Renal cortical epithelial cell (primary cell): ENCODE measurements at places on chromosomes 12 and 14.
A peak's percentile ranks its signal among the peaks of the same experiment; 100 is the strongest.

DNA sequence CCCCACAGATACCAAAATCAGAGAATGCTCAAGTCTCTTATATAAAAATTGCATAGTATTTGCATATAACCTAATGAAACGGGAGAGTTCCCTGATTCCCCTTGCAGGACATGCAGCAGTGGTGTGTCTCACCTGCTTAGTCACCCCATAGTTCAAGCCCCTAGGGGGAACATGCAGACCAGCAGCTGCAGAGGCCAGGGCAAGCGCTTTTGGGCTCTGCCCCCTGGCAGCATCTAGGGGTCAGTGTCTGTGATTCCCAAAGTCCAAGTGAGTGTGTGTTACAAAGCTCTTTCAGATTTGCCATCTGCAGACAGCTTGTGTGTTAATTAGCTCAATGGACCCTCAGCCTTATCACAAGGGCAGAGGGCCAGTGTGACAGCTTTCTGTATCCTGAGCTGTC is 110.1 kb downstream of the DNAI7 start:
- DNase-seq = no peak

- no peak for DNase-seq
These were observed 3.2 kb upstream of the SSPN start for GRCh38 chr12:26192142-26192541.

- no peak for DNase-seq
These were observed 23.2 kb downstream of the GALNT9 start for GRCh38 chr12:132305991-132306884.

DNA sequence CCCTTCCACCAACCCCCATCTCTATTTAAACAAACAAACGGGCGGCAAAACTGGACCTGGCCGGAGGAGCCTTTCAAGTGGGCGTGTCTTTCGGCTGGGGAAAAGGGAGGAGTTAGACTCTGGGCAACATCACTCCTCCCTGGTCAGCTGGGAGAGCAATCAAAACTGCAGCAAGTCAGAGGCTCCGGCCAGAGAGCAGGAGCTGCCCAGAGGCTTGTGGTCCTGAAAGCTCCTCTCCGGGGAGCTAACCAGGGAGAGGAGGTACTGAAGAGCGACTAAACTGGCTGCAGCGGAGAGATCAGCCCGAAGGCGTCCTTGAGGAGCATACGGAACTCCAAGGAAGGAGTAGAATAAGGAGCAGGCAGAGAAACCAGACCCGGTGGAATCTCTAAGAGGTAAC is at the start of gene NEUROD4:
Gene NEUROD4 (plus strand): TSS at position 191 of the 400 bp plus-strand sequence. CDS start 6,466 bp downstream, outside the sequence.
- peak; percentile 73 for DNase-seq

GRCh38 chr12:70254225-70254624 is 11.0 kb downstream of the CNOT2 start:
- DNase-seq = no peak

- no peak for DNase-seq
These were observed 86.1 kb downstream of the SLC24A4 start for GRCh38 chr14:92409043-92409442.

- DNase-seq = no peak
These were observed 5.2 kb upstream of the SLC6A13 start for GRCh38 chr12:267581-268482.

DNA sequence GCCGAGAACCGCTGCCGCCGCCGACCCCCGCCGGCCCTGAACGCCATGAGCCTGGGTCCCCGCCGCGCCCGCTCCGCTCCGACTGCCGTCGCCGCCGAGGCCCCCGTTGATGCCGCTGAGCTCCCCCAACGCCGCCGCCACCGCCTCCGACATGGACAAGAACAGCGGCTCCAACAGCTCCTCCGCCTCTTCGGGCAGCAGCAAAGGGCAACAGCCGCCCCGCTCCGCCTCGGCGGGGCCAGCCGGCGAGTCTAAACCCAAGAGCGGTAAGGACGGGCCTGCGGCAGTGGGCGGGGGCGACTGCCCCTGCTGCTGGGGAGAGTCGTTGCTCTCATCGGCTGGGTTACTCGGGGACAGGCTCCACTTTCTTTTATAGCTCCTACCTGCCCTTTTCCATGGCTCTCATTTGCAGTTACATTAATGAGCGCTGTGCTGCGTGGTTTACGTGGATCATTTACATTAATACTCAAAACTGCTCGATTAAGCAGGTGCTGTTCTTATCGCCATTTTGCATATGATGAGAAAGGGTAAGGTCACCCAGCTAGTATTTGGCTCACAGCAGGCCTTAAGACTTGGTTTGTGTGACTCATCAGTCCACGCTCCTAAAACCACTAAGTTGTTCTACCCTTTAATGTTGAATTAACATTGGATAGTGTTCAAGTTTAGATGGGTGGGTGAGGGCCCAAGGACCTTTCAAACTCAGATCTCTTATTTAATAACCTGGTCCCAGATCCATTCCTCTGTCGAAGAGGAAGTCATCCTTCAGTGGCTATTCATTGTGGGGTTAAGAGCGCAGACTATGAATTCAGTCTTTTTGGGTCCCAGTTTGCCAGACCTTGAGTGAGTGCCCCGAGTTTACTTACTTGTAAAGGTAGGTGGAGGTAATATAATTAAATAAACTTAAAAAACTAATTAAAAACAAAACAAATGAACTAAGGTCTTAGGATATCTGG is 823 bp downstream of the RNF10 start:
- DNase-seq = peak; percentile 90

DNA sequence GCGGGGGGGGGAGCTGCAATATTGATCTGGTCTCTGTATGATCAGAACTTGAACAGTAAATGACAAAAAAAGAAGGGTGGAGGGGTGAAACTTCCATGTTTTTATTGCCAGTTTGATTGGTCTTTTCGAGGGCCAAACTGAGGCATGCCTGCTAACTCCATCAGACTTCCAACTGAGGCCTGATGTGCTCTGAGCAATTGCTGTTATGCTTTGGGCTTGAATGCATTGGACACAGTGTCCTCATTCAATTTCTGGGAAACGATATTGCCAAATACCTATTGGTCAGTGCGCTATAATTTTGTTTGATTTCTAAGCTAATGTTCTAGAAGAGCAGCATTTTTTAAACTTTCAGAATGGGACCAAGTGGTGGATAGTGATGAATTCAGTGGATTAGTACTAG is 2.1 kb upstream of the SLC38A2 start:
- no peak for DNase-seq

DNA sequence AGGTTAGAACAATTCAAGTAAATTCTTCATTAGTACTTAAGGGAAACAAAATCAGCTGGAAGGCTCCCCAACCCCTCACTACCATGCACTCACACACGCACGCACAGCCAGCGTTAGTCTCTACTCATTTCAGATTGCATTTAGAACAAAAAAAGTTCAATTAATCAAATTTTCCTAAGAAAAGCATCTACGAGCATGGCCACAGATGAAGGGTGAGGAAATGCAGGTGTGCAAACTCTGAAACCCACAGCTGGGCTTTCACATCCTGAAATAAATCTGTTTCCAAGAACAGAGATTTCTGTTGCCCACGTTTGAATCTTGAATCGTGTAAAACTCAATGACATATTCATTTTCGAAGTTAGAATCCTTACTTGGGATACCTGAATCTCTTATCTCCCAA is 62.6 kb downstream of the SEL1L start:
- no peak for DNase-seq

GRCh38 chr12:119699199-119699760 is 31.3 kb downstream of the PRKAB1 start:
- DNase-seq = peak; percentile 97

GRCh38 chr12:129089576-129089975 is 236.3 kb downstream of the GLT1D1 start:
- no peak for DNase-seq

GRCh38 chr14:71365361-71365760 is 458.1 kb downstream of the PCNX1 start:
- no peak for DNase-seq

GRCh38 chr14:68807148-68807600 is 14.3 kb upstream of the ZFP36L1 start:
- peak; percentile 78 for DNase-seq

GRCh38 chr12:87336814-87337336 is 692.3 kb downstream of the C12orf50 start:
- no peak for DNase-seq

GRCh38 chr14:51979088-51979709 is 10.1 kb upstream of the RTRAF start:
- DNase-seq = peak; percentile 67

DNA sequence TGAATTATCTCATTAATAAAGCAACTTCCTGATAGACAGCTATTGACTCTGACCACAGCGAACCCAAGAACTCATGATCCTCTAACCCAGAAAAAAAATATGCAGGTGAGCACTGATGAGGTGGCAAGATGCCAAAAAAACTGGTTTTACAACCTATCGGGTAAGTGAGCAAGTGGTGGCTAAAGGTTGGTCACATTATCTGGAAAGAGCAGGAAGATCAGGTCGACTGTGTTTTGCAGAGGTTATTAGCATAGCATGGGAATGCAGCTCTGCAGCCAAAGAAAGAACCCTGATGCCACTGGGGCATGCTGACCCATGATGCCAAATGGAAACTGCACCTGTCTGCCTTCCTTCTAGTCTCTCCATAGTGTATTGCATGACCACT is 23.5 kb downstream of the BHLHE41 start:
- peak; percentile 55 for DNase-seq

DNA sequence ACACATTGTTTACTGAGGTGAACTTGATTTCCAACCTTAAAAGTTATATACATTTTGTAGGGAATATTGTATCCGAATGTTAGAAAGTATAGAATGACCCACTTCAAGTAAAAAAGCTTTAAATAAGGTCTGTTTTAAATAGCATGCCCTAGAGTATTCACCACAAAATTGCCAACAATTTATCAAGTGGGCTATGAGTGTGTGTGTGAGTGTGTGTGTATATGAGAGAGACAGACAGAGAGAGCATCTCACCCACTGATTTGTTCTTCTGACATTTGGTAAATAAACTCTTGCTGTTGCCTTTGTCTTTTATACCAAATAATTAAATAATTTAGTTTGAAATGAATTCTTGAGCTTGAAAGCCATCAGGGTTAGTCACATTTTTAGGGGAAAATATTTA is 29.8 kb upstream of the RAP1B start:
- DNase-seq = no peak

- DNase-seq = no peak
These were observed 67.0 kb upstream of the MAX start for GRCh38 chr14:65169351-65169750.
